ENCODE measurements at places on chromosomes 2 and 18.

GRCh38 chr18:42082415-42083234 is 127.6 kb downstream of the PIK3C3 start:
- DNase-seq: no peak

- DNase-seq: no peak
Observed at GRCh38 chr2:209582281-209582680, 158.4 kb downstream of the MAP2 start.

GRCh38 chr18:58838165-58838860 is 26.4 kb upstream of the ZNF532 start:
- no peak for DNase-seq

- no peak for DNase-seq
Observed at GRCh38 chr2:97910403-97911205, 85.1 kb downstream of the TMEM131 start.

DNA sequence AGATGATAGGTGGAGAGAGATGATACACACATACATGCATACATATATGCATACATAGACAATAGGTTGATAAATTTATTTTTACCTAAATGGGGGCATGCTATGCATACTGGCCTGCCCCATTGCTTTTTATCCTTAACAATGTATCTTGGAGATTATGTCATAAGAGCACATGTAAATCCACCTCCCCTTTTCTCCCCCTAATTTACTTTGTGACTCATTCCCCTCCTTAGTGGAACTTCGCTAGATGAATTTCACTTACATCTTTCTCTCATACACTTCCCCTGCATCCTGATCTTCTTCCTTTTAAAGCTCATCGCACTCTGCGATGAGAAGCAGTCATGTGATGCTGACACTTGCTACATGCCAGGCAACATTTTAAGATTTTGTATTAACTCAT is 223.6 kb downstream of the C1D start:
- peak; percentile 66 for DNase-seq

- DNase-seq: no peak
Observed at GRCh38 chr18:35935805-35936204, 36.7 kb upstream of the RMP24 start.

DNA sequence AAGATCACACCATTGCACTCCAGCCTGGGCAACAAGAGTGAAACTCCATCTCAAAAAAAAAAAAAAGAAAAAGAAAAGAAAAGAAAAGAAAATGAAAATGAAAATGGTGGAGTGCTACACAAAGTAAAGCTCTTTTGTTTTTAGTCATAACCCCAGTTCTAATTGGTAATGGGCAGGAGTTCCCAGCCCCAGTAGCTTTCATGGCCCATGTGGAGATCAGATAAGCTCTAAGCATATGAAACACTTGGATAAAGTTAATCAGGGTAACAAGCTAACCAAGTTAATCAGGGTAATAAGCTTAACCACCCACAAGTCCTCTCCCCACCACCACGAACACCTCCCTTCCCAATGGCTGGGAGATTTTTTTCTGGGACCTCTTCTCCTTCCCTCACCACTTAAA is 240.8 kb downstream of the BCL11A start:
- no peak for DNase-seq

DNA sequence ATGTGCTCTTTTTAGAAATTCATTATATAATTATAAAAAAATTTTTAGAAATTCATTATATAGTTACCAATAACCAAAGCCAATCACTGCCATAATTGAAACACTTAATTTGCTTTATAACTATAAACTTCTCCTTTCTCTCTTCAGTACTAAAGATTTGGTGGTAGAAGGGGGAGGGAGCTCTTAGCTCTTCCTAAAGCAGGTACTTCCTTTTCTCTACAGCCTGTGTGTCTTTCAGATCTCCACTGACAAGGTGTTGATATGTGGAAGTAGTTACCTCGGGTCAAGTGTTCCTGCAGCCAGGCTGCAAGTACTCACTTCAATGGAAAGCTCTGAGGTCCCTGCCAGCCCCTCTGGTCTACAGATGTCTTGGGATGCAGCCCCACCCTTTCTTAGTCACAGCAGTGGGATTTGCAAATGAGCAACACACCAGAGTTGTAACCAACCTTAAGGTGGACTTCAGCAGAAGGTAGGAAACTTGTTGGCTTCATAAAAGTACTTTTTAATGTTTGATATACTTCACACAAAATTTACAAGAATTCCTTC is 690.0 kb downstream of the ARHGAP15 start:
- no peak for DNase-seq

DNA sequence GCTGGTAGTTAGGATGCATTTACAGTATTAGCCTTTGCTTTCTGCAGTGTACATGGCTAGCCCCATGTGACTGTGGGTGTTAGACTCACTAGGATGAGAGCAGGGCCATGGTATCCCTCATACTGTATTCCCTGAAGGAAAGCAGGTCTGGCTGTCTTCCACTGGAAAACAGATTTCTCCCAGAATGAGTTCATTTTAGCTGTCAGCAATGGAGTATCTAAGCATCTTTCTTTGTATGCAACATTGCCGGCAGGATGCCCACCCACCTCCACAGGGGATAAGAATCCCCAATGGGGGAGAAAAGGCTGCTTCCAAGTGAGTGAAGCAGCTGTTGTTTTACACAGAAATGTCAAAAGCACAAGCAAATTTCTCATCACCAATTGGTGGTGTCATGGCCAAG is 142.7 kb upstream of the KLHL14 start:
- no peak for DNase-seq

- DNase-seq: peak; percentile 41
Observed at GRCh38 chr18:22300665-22301636, 116.8 kb downstream of the CTAGE1 start.

All from PC-3 (cell line).